ENCODE measurements at places on chromosomes 3 and 15.
A peak's percentile ranks its signal among the peaks of the same experiment; 100 is the strongest.

DNA sequence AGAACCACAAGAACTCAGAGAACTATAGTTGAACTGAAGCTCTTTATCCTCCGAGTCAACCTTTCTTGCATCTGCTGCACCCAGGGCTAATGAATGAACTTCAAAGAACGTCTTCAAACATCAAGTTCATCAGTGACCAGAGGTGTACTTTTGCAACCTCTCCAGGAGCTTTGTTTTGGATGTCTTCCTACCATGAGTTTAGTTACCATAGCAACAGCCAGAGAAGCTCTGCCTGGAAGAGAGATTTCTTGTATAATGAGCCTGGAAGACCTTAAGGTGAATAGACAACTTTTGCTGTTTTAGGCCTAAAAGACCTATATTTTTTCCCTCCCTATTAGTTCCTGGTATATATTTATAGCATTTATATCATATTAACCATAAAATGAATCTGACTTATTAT, 9.1 kb downstream of the ACTC1 start:
- DNase-seq, result no peak

GRCh38 chr15:23647421-23648370, at the start of gene MAGEL2:
Gene MAGEL2, minus strand, starts transcription at chr15:23647867. Its CDS starts 125 bp downstream, at chr15:23647742.
- no peak for DNase-seq

DNA sequence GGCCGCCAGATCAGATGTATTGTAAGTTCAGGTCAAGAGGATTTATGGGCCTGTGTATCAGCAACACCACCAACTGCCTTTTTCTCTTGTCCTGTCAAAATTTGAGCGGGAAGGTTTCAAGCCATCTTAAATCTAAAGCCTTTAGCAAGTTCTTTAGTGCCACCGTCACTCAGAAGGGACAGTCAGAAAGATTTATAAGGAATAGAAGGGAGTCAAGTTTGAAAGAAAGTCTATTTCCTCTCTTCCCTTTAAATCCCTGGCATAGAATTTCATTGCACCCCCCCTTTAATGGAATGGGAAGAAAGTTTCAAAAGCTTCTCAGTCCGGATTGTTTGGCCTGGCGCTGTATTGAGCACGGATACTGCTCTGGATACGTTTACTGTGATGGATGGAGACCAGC, 359.4 kb downstream of the FEZF2 start:
- no peak for DNase-seq

DNA sequence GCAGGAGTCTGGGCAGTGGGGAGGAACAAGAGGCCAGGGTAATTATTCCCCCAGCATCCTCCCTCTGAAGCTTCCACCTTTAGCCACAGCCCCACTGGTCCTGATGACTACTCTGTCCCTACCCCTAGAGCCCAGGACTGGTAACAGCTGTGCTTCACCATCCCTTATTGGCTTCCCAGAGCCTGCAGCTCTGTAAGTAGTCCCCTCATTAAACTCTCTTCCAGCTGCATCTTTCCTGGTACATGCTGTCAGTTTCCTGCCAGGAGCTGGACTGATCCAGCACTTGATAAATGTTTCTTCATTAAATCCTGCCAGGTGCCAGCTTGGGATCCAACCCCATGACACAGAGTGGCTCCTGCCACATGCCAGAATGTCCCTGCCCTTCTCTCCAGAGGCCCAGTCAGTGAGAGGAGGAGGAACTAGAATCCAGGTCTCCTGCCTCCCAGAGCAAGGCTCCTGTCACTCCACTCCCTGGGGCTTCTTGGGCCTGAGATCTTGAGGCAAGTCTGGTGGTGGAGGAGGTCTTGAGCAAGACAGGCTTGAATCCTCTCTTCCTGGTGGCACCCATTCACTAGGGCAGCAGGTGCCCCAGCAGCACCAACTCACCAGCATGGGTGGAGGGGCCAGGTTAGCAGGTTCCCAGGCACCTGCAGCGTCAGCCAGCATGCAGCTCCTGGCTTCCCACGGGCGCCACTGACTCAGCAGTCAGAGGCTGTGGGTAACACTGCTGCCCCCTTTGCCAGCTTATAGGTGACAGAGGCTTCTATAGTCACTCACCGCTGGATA, 27.6 kb downstream of the FBXW12 start:
- DNase-seq, result no peak

GRCh38 chr3:177594096-177594495, 396.8 kb upstream of the TBL1XR1 start:
- DNase-seq, result no peak

GRCh38 chr3:191397771-191398170, 63.2 kb upstream of the PYDC2 start:
- no peak for DNase-seq

DNA sequence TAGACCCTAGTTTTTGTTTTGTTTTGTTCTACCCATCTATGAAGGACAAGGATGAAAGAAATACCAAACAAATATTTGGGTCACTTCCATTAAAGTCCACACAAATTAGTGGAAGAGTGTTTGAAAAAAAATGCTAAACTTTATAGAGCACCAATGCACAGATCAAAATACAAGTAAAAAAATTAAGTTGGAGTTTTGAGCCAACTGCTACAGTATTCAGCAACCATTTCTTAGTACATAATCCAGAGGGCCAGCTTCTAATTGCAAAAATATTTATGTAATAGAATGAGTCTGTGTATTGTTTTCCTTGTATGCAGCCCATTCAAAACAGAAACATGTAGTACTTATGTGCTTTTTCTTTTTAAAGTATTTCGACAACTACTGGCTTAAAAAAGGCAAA, 121.1 kb downstream of the CBLB start:
- no peak for DNase-seq

DNA sequence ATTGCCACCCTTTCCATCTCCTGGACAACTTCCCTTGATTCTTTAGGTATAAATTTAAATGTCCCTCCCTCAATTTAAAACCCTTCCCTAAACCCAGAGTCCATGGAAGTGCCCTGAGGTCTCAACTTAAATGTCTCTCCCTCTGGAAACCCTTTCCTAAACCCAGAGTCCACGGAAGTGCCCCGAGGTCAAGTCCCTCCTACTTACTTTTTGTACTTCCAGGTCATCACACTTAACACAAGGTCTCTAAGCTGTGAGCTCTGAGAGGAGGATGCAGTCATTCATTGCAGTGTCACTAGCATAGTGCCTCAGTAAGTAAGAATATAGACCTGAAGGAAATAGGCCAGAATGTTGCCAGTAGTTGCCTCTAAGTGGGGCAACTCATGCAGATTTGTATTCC, 78.2 kb upstream of the BNC1 start:
- no peak for DNase-seq

GRCh38 chr15:79904271-79904670, 7.5 kb upstream of the MTHFS start:
- no peak for DNase-seq

GRCh38 chr15:42727750-42728381, 9.1 kb downstream of the CDAN1 start:
- DNase-seq, result no peak

- DNase-seq, result no peak
Observed at GRCh38 chr3:18672561-18672960, 247.4 kb upstream of the SATB1 start.

DNA sequence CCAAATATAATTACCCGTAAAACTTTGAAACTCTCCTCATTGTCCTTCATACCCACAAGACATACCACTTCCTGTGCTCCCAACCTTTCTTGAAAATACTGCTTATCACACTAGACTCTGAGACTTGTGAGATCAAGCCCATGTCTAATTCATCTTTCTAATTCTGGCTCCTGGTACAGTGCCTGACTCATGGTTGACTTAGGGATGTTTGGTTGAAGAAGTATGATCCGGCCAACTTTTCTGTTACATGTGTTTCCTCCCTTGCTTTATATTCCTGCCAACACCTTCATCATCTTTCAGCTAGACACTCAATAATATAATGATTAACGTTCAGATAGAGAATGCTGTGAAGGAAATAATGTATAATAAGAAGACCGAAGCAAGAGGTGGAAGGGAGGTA, 58.2 kb downstream of the MEX3B start:
- no peak for DNase-seq

- DNase-seq, result no peak
Observed at GRCh38 chr3:104629038-104629437, 737.7 kb upstream of the ALCAM start.

DNA sequence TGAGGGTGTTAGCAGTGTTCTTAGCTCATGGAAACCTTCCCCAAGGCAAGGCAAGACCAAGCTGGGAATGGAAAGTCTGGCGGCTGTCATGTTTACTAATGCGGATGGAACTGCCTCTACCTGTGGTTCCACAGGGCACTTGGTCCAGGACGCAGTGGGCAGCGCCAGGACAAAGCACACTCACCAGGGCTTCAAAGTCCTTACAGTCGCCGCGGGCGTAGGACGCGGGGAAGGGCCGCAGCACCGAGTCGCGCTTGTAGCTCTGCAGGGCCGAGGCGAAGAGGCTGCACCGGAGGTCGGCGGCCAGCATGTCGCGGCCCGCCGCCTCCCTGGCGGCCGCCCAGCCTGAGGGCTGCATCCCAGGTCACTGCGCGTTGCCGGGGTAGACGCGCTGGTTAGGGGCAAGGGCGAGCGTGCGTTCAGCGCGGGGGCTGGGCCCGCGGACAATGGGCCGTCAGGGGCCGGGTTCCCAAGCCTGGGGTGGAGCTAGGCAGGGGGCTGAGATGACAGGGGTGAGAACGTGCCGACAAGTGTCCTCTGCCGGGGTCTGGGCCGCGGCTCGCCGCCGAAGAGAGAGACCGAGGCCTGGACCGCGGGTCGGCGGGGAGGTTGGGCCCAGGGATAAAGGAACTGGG, 497 bp downstream of the PARP16 start:
- no peak for DNase-seq

DNA sequence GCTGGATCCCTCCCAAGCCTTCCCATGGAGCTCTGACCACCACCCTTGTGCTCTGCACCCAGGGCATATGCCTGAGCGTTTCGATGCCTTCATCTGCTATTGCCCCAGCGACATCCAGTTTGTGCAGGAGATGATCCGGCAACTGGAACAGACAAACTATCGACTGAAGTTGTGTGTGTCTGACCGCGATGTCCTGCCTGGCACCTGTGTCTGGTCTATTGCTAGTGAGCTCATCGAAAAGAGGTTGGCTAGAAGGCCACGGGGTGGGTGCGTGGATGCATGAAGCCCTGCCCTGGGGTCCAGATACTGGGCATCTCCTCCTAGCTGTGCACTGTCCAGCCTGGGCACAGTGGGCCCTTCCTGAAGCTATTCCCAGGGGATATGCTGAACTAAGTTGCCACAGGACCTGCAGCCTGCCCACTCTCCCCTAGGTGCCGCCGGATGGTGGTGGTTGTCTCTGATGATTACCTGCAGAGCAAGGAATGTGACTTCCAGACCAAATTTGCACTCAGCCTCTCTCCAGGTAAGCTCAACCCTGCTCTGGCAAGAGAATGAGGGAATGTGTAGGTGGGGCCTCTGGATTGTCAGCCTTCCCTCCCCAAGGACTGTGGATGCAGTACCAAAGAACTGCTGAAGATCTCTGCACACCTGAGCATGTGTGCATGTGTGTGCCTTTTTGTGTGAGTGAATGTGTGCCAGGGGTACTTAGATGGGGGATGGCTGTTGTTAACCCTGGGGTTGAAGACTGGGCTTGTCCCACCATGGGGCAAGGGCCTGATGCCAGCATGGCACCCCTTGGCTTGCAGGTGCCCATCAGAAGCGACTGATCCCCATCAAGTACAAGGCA, 2.1 kb downstream of the MYD88 start:
- DNase-seq, result no peak

DNA sequence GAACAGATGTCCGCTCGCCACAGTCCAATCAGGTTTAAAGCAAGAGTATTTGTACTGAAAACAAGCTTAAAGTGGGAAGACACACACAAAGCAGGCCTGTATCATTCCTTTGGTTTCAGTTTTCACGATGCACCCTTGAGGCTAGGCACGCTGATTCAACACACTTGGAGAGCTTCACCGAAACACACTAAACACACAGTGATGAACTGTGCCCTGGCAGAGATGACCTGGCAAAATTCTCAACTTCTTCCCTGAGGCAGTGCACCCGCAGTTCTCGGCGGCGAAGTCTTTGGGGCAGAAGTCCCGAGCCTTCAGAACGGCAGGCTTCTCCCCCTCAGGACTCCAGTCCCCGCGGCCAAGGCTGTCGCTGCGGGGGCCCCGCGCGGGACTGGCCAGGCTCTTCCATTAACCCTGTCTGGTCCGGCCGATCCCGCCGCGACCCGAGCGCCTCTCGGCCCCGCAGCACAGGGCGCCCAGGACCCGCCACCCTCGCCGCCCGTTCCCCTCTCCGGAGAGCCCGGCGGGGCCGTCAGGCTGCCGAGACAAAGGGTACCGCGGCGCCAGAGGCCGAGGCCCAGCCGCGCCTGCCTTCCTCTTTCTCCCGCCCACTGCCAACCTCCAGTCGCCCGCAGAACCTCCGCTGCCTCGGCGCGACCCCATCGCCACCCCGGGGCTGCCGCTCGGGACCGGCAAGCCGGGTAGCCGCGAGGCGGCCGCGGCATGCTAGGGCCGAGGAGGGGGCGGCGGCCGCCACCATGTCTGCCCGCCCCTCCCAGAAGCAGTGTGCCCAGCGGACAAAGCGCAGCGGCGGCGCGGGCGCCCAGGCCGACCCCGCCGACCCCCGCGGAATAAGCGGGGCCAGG, 792 bp downstream of the GABPB1 start:
- DNase-seq, result peak; percentile 62

- no peak for DNase-seq
Observed at GRCh38 chr3:147007736-147008245, 398.6 kb downstream of the ZIC4 start.

GRCh38 chr3:792630-793029, 300.2 kb upstream of the CNTN6 start:
- DNase-seq, result no peak

DNA sequence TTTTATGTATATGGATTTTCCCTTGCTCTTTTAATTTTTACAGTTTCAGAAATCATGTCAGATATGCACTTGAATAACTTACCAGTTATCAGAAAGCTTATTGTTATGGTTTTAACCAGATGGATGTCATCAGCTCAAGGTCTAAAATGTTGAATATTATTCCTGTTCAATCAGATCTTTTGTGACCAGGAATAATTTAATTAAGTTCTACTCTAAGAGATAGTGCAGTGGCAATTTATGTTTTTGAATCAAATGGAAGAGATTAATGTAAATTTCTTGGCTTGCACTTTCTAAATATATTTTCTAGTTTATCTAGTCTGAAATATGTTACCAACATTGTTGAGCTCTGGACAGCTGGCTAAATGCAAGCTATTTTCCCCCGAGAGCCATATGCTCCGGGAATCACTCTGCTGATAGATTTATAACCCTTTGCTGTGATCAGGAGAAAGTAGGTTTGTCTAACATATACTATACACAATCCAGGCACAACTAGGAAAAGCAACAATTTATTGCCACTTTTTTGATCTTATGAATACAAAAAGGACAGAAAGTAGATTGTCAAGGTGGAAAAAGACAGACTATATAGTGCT, 76.8 kb upstream of the CD96 start:
- no peak for DNase-seq

DNA sequence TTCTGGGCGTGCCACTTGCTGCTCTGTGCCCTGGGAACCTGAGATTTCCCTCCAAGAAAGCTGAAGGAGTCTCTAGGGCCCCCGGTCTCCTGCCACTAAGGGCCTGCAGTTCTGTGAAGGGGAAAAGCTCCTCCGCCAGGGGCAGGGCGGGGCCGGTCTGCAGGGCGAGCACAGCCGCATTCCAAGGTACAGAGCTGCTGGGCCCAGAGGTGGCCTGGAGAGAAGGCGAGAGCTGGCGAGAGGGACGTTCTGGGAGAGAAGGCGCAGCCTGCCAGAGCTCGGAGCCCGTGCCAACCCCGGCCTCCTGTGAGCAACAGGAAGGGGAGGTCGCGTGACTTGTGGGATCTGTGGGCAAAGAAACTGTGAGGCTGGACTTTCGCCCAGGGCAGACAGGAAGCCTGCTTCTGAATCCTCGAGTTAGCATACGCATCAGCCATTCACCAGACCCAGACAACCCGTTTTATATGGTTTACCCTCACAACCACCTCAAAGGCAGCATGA, 500.4 kb downstream of the SHQ1 start:
- peak; percentile 96 for DNase-seq

GRCh38 chr15:96849271-96849900, 518.9 kb downstream of the NR2F2 start:
- DNase-seq, result no peak

All from aorta (tissue), 5 donors.